Stimulated activated CD8-positive, alpha-beta memory T cell treated with anti-CD3 and anti-CD28 coated beads, Interleukin-4, amount 100 ng/mL, for 24 hours (primary cell): ENCODE measurements at places on chromosomes 12 and 14.

GRCh38 chr12:15556411-15557102 lies 232.6 kb downstream of the EPS8 start:
- DNase-seq = no peak

GRCh38 chr14:67538501-67538900 lies 5.4 kb downstream of the PLEKHH1 start:
- DNase-seq = no peak

GRCh38 chr14:75566752-75567151 lies 11.7 kb upstream of the FLVCR2 start:
- no peak for DNase-seq

DNA sequence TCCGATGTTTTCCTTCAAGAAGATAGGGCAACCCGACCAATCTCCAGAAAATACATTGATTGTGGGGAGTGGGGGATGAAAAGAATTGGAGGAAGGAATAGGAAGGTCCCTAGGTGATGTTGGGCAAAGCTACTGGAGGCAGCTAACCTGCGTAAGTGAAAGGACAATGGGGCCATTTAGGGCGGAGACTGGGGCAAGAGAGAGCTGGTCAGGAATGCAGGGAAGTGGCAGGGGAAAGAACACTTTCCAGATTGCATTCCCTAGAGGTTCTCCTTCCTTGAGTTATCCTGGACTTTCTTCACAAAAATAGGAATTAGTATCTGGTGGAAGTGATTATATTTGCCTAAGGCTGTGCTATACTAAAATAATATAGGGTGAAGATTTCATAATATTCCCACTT lies 151.8 kb upstream of the HMGA2 start:
- no peak for DNase-seq

DNA sequence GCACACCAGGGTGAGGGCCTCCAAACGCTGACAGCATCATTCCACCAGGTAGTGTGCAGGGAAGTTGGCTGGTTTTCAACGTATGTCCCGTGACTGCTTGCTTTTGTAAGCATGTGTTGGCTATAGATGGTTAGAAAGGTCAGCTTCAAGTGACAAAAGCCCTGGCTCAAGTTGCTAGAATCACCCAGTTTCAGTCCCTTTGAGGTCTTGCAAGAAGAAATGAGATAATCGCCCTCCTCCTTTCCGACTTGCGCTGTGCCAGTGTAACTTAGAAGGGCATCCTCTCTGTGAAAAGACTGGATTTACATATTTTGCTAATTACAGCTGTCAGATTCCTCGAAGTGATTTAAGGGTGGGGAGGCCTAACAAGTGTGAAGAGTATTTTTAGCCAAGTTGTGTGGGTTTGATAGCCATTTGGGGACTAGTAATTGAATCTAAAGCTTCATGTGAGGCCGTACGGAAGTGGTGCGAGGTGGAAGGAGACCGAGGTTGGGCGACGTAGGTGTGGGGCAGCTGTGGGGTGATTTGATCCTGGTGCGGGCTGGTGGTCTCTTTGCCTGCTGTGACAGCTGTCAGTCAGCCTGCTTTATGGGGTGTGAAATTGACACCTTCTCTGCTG lies 94.7 kb downstream of the CHST11 start:
- DNase-seq = no peak

- no peak for DNase-seq
Observed at GRCh38 chr14:101489092-101489760, 72.1 kb upstream of the DIO3 start.

- DNase-seq = no peak
Observed at GRCh38 chr12:111330800-111331752, 37.8 kb downstream of the PHETA1 start.

DNA sequence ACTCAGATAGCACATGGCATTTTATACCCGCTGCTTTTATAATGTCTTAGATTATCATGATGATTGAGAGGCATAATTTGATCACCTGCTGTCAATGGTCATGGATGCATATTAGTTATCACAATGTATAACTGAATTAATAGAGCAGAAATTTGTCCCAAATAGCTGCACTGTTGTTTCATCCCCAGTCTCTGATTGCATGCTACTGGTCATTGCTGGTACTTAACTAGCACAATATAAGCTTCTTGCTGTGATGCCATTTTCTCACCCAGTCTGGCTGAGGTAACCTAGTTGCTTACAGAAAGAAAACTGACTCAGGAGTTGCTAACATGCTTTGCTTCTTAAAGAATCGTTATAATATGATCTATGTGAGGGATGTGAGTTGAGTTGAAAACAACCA lies 76.8 kb upstream of the PLEKHA5 start:
- DNase-seq = no peak

GRCh38 chr12:109736552-109737108 lies 23.0 kb downstream of the FAM222A start:
- no peak for DNase-seq

DNA sequence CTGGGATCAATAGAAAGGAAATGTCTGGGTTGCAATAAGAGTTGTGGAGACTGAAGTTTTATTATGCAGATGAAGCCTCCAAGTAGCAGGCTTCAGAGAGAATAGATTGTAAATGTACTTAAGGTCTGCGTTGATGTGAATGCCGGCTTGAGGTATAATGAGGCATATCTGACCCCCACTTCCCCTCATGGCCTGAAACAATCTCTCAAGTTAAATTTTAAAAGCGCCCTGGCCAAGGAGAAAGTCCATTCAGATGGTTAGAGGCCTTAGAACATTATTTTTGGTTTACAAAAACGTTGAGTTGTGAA lies 28.3 kb upstream of the HIGD1C start:
- no peak for DNase-seq

DNA sequence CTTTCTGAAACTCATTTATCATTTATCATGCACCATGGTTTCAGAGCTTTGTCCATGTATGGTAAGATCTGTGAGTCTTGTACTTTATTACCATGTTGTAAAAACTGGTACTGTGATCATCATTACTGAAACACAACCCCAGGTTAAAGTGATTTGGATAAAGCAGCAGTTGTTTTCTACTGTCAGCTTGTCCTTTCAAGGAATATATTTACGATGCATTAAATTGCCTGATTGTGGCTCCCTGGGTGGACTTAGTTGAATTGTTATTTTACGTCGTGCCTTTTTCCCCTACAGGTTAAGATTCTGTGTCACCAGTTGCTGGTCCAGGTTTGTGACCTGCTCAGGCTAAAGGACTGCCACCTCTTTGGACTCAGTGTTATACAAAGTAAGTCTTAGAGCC lies 46.1 kb downstream of the FRMD6 start:
- no peak for DNase-seq

DNA sequence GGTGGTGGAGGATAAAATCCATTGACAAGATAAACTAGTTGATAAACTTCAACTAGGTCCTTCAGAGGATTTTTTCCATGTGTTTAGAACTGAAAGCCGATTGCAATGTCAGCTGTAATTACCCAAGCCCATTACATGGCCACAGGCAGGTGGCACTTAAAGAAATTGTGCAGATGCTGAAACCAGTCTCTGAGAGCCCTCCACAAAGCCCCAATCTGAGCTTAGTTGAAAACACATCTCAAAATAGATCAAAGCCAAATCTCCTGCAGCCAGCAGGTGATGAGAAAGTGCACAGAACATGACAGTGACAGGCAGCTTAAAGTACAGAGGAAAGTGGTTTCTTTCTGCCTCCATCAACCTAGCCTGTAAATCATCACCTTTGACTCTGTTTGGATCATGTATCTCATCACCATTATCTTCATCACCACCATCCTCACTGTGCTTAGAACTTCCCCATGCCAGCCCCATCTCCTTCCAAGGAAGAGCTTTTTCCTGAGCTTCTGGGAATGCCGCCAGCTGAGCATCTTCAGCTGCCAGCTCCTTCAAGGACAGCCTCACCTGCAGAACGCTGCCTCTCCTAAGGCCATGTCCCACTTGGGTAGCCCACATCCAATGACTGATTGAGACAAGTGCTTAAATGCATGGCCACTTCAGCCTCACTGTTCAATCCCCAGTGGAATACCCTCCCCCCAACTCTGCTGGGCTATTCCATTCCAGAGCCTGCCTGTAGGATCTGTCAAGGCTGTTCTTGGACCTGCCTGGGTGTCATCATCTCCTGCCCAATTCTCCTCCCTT lies 219.5 kb upstream of the TMEM132C start:
- no peak for DNase-seq

DNA sequence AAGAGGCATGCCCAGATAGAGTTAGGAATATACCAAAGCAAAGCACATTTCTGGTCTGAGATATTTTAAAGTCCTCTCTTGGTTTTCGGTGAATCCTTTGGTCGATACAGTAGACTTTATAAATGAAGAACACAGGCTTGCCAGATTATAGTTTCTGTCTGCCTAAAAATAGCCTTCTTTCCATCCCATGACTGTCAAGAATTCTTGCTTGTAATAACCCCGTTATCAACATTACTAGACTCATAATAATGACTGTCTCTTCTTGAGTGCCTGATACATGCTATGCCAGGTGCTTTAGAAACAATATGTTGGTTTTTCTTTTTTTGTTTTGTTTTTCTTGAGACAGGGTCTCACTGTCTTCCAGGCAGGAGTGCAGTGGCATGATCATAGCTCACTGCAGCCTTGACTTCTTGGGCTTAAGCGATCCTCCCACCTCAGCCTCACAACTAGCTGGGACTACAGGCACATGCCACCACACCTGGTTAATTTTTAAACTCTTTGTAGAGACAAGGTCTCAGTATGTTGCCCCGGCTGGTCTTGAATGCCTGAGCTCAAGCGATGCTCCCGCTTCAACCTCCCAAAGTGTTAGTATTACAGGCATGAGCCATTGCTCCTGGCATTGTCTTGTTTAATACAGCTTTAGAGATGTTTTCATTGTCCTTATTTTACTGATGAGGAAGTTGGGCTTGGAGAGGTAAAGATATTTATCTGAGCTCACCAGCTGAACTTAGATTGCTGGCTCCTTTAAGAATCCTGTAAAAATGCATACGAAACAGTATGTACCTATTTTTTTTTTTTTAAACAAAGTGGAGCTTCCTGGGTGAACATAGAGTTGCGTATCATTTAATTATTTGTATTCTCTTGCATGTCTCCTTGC lies 30.4 kb downstream of the CHST11 start:
- DNase-seq = no peak

- no peak for DNase-seq
Observed at GRCh38 chr12:121713257-121713777, 765 bp downstream of the TMEM120B start.

GRCh38 chr14:31084385-31084784 lies 58.2 kb upstream of the STRN3 start:
- no peak for DNase-seq

DNA sequence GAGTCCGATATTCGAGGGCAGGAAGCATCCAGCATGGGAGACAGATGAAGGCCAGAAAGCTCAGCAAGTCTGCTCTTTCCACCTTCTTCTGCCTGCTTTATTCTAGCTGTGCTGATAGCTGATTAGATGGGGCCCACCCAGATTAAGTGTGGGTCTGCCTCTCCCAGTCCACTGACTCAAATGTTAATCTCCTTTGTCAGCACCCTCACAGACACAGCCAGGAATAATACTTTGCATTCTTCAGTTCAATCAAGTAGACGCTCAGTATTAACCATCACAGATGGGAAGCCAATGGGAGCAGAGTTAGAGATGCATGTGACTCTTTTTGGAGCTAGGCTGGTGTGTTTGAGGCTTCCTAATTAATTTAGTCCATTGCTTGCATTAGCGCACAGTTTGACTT lies 17.0 kb downstream of the C12orf75 start:
- DNase-seq = no peak

GRCh38 chr12:15209782-15210181 lies 11.4 kb downstream of the RERG start:
- no peak for DNase-seq

GRCh38 chr12:131603939-131604795 lies 106.7 kb upstream of the SFSWAP start:
- DNase-seq = peak; percentile 18

DNA sequence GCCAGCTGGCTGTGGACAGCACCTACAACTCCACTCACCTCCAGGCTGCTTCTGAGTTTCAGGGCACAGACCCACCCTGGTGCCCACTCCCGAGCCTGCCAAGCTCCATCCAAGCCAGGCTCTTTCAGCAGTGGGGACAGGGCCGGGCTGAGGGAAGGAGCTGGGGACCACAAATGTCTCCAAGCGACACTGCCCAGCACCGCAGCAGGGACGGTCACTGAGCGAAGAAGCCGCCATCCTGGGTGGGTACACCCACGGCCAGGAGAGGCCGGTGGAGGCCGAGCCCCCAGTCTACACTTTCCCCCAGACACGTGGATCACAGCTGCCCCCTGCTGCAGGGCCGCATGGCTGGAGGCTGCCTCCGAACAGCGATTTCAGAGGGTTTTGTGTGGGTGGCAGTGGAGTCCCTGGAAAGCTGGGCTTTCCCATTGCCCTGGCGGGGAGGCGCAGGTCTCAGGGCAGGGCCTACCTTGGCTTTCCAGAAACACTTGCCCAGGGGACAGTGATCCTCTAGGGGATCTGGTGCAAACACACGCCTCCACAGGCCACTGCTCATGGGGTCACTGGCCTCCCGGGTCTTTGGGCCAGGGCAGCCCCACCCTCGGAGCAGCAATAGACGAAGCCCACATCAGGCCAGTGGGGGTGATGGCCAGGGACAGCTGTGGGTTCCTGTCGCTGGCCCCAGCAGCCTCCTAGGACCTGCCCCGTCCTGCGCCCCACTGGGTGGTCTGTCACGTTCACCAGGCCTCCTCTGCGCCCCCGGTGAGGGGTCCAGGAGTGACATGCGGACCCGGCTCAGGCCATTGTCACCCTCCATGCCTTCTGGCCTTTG lies 1.2 kb upstream of the GPR132 start:
- DNase-seq = no peak

DNA sequence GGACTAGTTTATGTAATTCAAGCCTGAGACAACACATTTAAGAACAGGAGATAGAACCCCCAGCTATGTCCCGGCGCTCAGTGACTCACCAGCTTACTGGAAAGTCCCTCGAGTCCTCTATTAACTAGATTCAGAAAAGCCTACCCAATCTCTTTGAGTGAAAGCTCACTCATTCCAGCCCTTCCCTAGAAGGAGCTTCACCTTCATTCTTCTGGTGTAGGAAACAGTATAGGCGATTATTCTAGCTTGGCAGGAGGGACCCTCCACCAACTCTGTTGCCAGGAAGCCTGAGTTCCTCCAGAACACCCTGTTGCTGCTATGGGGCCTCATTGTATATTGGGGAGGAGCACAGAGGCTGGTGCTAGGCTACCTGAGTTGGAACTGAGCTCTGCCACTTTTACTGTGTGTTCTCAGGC lies 57.2 kb upstream of the AEBP2 start:
- peak; percentile 22 for DNase-seq

GRCh38 chr14:57364659-57365450 lies 25.5 kb upstream of the NAA30 start:
- no peak for DNase-seq

- DNase-seq = no peak
Observed at GRCh38 chr12:126719912-126720705, 1546.9 kb upstream of the TMEM132C start.

GRCh38 chr12:47560415-47560814 lies 145.4 kb downstream of the RPAP3 start:
- no peak for DNase-seq

GRCh38 chr14:103819503-103820307 lies 27.7 kb downstream of the PPP1R13B start:
- no peak for DNase-seq

- no peak for DNase-seq
Observed at GRCh38 chr12:22617630-22618029, 7.3 kb upstream of the ETNK1 start.
